ENCODE measurements at places on chromosomes 2 and 18.

DNA sequence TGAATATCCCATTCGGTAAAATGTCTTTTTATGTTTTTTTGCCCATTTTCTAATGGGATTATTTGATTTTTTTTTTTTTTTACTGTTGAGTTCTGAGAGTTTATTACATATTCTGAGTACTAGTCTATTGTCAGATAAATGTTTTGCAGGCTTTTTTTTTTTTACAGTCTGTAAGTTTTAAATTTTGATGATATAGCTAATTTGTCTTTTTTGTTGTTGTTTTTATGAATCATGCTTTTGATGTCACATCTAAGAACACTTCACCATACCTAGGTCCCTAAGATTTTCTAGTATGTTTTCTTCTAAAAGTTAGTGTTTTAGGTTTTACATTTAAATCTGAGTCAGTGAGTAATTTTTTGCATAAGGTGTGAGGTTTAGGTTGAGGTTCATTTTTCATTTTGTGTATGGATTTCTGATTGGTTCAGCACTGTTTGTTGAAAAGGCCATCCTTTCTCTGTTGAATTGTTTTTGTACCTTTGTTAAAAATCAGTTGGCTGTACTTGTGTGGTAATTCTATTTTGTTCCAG is 40.7 kb downstream of the PTPN4 start:
- DNase-seq: no peak

- peak; percentile 60 for DNase-seq
Measured at GRCh38 chr2:20062615-20063545, 11.5 kb upstream of the LAPTM4A start.

GRCh38 chr2:9472511-9472910 is 1.8 kb upstream of the IAH1 start:
- no peak for DNase-seq

- no peak for DNase-seq
Measured at GRCh38 chr2:36511858-36512603, 85.9 kb downstream of the FEZ2 start.

GRCh38 chr2:10957391-10957790 is 45.7 kb downstream of the KCNF1 start:
- DNase-seq: no peak

Data from cardiac fibroblast (primary cell).